Tibial artery (tissue), 4 donors: ENCODE measurements at places on chromosomes 3 and 15.
A peak's percentile ranks its signal among the peaks of the same experiment; 100 is the strongest.

GRCh38 chr3:11118181-11118682, 36.1 kb upstream of the HRH1 start:
- no peak for DNase-seq

DNA sequence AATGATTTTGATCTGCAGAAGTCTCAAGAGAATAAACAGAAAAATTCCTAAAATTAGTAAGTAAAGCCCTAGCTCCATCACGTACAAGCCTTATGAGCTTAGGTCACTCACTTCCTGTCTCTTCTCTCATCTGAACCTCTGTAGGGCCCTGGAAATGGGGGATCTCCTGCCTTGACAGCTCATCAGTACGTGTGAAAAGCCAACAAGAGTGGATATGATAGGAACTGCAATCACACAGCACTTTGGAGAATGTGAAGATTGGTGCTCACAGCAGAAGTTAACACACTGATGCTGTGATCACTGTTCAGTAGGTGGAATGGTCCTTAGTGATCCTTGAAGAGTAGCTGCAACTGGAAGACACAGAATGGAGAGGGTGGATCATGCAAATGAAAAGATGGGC, 27.8 kb upstream of the ALDH1L1 start:
- DNase-seq: no peak

- no peak for DNase-seq
Observed at GRCh38 chr3:114110439-114110838, 53.9 kb downstream of the QTRT2 start.

- DNase-seq: no peak
Observed at GRCh38 chr15:82108489-82109078, 62.8 kb upstream of the MEX3B start.

DNA sequence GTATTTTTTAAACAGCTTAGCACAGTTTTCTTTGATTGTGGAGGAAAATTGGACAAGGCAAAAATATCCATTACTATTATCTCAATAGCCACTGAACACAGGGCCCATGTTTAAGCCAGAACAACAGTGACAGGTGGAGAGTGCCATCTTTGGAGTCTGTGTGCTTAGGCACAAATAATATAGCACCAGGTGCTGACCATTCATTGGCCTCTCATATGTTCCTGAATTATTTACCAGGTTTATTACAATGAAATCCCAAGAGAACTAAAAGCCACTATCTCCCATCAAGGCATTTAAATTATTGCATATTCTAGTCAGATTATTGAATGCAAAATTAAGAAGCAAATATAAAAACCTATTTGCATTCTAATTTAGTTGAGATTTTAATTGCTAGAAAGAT, 39.6 kb downstream of the GPR156 start:
- DNase-seq: no peak

GRCh38 chr3:134325706-134326105, 48.5 kb downstream of the AMOTL2 start:
- no peak for DNase-seq

GRCh38 chr15:87211547-87211946, 1045.0 kb downstream of the NTRK3 start:
- DNase-seq: no peak

GRCh38 chr3:159726231-159726964, 262.2 kb upstream of the IL12A start:
- DNase-seq: no peak

GRCh38 chr3:183896610-183897009, 11.9 kb upstream of the PARL start:
- DNase-seq: no peak

- no peak for DNase-seq
Observed at GRCh38 chr3:187920913-187921312, 175.6 kb upstream of the BCL6 start.

- DNase-seq: peak; percentile 51
Observed at GRCh38 chr3:134054231-134054630, 24.5 kb upstream of the SLCO2A1 start.

DNA sequence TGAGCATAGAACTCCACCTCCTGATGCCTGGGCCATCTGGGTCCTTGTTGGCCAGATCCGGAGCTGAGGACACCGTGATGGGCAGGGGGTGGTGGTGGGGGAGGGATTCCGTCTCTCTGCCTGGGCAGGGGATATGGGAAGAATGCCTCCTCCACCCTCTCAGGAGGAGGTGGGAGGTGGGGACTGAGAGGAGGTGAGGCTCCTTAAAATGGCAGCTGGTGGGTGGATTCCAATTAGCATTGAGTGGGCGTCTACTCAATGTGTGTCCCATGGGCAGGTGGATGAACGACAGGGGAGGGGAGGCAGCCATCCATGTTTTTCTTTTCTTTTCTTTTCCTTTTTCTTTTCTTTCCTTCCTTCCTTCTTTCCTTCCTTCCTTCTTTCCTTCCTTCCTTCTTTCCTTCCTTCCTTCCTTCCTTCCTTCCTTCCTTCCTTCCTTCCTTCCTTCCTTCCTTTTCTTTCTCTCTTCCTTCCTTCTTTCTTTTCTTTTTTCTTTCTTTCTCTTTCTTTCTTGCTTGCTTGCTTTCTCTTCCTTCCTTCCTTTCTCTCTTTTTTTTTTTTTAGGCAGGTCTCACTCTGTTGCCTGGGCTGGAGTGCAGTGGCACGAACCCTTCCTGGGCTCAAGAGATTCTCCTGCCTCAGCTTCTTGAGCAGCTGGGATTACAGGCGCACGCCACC, 5.0 kb downstream of the SLC28A1 start:
- no peak for DNase-seq

DNA sequence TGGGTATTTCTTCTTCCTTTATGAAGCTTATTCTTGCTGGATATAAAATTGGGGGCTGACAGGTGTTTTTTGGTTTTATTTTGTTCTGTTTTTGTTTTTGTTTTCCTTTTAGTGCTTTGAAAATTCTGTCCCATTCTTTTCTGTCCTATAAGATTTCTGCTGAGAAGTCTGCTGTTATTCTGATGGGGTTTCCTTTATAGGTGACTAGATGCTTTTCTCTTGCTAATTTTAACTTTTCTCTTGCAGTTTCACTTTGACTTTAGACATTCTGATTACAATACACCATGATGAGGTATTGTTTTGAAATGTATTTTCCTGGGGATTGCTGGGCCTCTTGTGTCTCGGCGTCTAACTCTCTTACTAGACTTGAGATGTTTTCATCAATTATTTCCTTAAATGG, 22.8 kb downstream of the TTC14 start:
- no peak for DNase-seq

DNA sequence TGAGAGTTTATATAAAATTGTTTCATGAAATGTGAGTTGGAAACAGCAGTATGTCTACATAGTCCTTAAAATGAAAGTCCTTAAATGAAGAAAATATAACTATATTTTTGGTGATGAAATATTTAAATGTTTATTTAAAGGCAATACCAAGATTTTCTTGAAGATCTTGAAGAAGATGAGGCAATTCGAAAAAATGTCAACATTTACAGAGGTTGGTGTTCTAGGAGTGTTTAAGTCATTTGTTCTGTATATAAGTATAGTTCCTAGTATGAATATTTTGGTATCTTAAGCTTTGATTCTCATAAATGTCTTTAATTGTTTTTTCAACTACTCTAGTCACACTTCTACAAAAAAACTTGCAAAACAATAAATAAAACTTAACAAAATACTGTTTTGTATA, 29.0 kb downstream of the NMD3 start:
- DNase-seq: no peak

DNA sequence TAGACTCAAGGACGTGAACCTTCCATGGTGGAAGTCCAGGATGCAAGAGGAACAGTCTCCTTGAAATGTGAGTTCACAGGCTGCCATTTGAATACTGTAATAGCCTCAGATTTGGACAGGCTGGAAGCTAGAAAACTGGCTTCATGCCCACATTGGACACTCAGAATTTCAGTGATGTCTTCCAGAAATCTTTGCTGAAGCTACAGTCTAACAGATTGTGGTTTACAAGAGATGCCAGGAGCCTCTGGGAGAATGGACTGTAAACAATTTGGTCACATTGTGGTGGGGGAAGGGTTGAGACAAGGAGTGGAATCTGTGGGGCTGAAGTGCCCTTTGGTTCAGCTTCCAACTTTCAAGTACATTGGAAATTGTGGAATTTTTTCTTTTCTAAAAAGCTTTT, 252.0 kb upstream of the PROK2 start:
- no peak for DNase-seq

DNA sequence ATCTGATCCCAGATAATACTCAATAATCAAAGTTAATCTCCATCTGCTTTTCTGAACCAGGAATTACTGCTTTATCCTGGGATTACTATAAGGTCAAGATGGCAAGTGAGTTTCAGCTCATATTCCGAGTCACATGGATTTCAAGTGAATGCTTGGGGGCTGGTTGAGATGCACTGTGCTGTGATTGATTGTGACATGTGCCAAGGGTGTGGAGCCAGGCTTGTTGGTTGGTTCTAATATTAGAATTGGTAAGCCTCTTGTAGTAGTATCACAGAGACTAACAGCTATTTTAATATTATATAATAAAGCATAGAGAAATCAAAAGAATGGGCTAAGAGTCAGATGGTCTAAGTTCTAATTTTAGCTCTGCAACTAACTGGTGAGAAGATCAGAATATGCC, 74.2 kb upstream of the ICE2 start:
- DNase-seq: no peak

DNA sequence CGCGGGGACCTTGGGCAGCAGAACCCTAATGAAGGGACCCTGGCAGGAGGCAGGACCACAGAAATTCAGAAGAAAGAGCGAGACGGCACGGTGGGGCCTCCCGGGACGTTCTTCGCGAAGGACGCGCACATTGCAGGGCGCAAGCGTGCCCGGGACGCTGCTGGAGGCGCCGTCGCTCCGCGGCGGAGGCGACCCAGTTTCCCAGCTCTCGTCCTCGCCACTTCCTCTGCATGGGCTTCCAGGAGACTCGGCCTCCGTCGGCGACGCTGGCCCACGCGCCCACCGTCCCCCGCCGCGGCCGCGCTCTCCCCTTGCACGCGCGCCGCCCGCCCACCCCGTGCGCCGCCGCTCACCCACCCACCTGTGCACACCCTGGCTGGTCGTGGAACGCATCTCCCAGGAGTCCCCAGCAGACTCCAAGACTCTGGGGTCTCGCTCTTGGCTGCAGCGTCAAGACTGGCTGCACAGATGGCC, 31.8 kb upstream of the SMAD3 start:
- no peak for DNase-seq

DNA sequence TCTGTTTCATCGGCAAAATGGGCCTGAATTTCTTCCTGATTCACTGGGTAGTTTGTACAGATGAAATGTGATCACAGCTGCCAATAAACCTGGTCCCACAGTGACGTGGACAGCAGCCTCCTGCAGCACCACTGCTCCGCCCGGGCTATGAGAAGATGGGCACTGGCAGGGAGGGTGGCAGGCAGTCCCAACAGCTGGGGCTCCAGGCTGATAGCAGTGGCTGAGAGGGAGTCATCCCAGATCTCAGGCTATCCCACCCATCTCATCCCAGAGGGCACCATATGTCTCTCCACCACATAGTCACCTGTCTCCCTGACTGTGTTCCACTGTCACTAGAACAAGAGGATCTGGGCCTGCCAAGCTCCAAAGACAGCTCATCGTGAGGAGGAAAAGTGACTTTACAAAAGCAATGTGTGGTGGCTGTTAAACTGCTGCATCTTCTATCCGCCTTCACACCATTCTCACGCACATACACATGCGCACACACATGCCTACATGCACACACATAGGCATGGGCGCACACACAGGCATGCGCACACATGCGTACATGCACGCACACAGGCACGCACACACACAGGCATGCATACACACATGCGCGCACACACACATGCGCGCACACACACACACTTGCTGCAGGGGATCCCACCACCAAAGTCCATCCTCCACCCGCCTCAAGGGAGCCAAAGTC, 46.2 kb downstream of the RGMA start:
- DNase-seq: no peak

- no peak for DNase-seq
Observed at GRCh38 chr3:187000711-187001151, 70.4 kb downstream of the ST6GAL1 start.

DNA sequence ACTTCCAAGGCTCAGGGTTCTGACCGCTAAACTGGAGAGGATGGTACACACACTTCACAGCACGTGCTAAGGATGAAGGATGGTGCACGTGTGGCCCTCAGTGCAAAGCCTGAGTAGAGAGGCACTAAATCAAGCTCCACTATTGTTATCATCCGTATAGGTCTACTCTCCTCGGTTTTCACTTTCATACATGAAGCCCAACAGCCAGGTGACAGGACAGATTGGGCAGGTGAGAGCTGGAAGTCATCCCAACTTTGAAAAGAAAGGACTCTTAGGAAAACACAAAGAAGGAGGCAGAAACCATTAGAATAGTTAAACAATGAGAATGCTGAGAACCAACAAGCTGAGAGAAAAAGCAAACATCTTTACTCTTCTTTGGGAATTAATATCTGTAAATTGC, 21.1 kb downstream of the MAGI1 start:
- no peak for DNase-seq

DNA sequence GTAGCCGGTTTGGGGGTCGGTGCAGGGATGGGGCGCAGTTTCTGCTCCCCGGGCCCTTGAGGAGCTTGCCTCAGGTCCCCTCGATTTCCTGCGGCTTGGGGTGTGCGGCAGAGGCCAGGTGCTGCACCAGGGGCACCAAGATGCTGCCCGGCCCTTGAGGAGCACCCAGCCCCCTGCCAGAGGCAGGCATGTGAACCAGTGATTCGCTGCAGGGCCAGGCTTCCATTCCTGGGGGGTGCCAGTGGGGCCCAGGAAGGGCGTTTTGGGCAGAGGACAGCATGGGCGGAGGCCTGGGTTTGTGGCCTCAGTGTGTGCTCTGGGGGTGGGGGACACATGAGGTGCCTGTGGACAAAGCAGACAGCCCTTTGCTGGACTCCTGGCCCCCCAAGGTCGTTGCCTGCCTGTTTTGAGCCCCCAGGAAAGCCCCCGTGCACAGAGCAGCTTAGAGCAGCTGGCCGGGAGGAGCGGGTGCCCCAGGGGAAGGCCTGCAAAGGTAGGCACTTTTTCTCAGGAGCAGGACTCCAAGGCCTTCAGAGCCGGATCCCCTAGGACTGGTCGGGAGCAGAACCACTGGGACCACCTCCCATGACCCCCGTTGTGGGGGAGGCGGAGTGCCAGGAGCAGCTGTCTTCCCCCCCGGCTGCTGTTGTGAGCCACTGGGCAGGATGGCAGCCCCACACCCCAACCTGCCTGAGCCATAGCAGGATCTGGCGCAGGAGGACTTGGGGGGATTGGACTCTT, 1.6 kb downstream of the PLXNA1 start:
- no peak for DNase-seq

GRCh38 chr3:15384510-15385237, 42.7 kb downstream of the METTL6 start:
- DNase-seq: no peak

DNA sequence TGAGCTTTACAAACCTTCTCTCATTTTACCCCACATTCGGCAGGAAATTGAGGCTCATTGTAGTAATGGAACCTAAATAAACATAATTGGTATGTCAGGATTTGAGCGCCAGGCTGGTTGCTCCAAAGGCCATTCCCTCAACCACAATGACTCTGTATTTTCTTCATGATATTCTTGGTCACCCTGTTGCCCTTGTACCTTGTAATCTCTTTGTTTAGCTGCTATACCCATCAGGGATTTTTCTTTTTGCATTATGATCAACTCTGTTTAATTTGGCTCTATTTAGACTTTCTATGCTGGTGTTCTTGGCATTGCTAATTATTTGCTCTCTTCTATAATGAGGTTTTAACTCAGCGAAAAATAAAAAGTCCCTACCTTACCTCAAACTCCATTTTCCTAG, 29.8 kb downstream of the DUOX2 start:
- DNase-seq: no peak

GRCh38 chr3:107361633-107362032, 15.6 kb upstream of the CCDC54 start:
- DNase-seq: no peak

GRCh38 chr15:29430124-29430523, 160.5 kb upstream of the NSMCE3 start:
- no peak for DNase-seq
